Naive thymus-derived CD8-positive, alpha-beta T cell (primary cell): ENCODE measurements at places on chromosomes 1 and 21.

DNA sequence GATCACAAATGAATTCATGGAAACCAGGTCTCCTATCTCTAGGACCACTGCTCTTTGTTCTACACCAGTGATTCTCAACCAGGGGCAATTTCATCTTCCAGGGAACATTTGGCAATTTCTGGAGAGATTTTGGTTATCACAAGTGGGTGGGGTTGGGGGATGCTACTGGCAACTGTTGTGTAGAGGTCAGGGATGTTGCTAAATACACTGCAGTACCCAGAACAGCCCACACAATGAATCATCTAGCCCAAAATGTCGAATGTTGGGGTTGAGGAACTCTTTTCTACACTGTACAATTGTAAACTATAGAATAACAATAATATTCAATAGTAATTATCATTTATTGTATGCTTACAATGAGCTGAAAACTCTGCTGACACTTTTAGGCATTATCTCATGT lies 55.7 kb upstream of the UBE2U start:
- no peak for DNase-seq

GRCh38 chr1:228812961-228813360 lies 77.7 kb downstream of the RHOU start:
- DNase-seq = no peak

GRCh38 chr1:230074270-230074669 lies 7.2 kb downstream of the GALNT2 start:
- no peak for DNase-seq

- DNase-seq = no peak
Observed at GRCh38 chr21:34215501-34215900, 142.1 kb downstream of the MRPS6 start.

- DNase-seq = no peak
Observed at GRCh38 chr1:63868268-63868781, 94.5 kb downstream of the ROR1 start.

DNA sequence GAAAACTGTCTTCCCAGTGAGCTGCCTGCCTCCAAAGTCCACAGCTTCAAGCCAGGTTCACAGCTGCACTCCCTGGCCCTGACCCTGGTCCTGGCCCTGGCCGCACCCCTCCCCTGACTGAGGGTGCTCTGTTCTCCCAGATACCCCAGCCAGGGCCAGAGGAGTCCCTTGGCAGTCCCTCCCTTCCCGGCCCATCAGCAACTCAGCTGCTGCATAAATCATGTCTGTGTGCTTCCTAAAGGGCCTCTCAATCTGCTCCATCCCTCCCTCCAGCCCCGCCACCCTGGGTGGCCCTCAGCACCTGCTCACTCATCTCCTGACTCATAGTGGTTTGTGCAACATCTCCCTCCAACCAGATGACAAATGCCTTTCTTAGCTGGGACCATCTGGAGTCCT lies 24.8 kb upstream of the C1orf174 start:
- DNase-seq = no peak

- no peak for DNase-seq
Observed at GRCh38 chr1:112937495-112937894, 18.5 kb downstream of the SLC16A1 start.

DNA sequence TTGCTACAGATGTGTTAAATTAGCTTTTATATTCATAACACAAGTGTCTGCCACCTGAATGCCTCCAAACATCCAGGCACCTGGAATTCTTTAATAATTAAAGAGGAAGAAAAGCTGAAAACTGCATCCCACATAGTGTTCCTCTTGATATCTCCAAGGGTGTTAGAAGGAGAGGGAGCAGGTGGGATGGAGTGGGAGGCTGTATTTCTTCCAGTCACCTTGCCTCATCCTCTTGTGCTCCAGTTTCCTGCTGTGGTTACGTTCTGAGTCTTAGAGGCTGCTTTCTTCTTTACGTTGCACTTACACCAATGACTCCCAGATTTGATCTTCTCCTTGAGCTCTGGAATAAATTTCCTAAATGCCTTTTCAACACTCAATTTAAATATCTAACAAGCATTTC lies 230.3 kb upstream of the LYPLAL1 start:
- DNase-seq = no peak
